ENCODE measurements at places on chromosomes 7 and 10.

DNA sequence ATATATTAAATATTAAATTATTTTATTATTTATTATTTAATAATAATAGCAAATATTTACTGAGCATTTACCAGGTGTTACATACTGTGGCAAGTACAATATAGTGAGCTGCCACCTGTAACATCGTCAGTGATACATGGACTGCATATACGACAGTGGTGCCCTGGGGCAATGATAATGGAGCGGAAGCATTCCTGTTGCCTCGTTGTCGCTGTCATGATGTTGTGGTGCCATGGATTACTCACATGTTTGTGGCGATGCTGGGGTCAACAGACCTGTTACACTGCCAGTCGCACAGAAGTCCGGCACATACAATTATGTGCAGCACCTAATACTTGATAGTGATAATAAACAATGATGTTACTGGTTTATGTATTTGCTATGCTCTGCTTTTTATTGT is 20.6 kb downstream of the CAMK1D start:
- DNase-seq: no peak

GRCh38 chr10:12534824-12535223 is 185.5 kb downstream of the CAMK1D start:
- no peak for DNase-seq

DNA sequence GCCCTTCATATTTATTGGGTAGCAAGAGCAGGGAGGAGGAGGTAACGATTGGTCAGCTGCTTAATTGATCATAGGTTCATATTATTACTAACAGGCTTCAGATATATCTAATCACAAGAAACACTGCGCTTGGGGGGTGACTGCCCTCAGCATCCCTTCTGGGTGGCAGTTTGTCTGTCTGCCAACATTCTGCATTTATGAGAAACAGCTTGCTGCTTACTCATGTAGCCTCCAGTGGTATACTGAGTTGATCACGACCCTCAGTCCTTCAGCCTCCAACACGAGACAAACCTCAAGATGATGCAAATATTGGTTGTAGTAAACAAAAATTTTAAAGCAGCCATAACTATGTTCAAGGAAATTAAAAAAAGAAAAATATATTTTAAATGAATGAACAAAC is 657.8 kb upstream of the PHF14 start:
- no peak for DNase-seq

GRCh38 chr10:48636901-48637300 is 32.0 kb upstream of the ARHGAP22 start:
- DNase-seq: no peak

DNA sequence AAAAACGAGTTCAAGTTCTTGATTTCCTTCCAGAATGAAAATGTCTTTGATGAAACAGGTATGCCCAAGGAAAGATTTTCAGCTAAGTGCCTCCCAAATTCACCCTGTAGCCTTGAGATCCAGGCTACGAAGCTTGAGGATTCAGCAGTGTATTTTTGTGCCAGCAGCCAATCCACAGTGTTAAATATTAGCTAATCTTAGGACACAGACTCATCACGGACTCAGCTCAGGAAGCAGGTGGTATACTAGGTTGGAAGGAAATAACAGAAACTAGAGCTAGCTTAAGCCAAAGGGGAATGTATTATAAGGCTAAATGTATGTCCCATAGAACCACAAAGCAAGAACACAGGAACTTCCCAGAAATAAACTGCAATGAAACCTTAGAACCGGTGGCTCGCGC is 151.0 kb upstream of the PRSS1 start:
- no peak for DNase-seq

DNA sequence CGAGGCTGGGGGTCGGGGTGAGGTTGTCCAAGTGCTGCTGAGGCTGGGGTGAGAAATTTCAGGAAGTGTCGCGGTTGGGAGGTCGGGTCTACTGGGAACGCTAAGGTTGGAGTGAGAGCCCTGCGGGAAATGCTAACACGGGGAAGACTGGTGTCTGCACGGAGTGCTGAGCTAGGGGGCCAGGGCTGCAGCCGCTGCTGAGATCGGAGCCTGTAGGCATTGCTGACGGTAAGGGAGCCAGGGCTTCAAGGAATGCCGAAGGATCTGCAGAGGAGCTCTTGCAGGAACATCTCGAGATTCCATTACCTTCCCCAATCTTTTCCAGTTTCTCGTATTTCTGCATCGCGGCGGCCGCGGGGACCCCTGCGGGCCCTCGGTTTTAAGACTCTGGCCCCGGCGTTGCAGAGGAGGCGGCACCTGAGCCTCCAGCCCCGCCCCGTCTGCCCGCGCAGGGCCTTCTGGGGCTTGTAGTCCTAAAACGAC is at the start of gene CDK5:
TSS of gene CDK5 (minus strand) at position 392 of the 483 bp plus-strand sequence. CDS start at position 343, 49 bp downstream.
- DNase-seq: no peak

DNA sequence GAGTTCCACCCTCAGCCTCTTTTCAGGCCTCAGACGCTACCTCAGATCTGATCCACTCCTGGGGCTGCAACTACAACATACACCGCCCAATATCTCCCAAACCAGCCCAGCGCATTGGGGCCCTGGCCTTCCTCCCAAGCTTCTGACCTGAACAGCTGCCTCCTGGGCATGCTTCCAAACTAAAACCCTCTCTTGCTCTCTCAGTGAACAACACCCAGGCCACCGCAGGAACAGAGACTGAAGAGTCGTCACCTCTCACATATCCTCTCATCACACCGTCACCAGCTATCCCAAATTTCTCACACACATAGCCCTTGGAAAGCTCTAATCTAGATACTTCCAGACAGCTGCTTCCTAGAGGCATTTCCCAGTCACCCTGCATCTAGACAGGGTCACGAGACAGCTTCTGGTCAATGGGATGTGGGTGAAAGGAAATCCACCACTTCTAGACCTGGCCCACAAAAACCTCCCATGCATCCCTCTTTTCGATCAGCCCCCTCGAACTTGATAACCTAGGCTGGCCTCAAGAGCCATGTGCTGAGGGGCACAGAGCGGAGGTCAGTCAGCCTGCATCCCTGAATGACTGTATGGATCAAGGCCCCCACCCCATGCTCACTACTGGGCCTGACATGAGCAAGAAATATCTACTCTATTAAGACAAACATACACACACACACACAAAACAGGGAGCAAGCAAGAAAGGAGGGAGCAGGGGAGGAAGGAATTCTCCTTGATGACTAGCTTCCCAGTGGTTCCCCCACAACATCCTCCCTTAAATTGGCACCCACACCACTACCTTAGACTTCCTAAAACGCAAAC is 1.8 kb downstream of the PARP12 start:
- DNase-seq: no peak

All from stimulated activated CD4-positive, alpha-beta T cell treated with anti-CD3 and anti-CD28 coated beads, Interleukin-4, amount 100 ng/mL, for 4 hours (primary cell).